ENCODE measurements at places on chromosomes 11 and 22.

DNA sequence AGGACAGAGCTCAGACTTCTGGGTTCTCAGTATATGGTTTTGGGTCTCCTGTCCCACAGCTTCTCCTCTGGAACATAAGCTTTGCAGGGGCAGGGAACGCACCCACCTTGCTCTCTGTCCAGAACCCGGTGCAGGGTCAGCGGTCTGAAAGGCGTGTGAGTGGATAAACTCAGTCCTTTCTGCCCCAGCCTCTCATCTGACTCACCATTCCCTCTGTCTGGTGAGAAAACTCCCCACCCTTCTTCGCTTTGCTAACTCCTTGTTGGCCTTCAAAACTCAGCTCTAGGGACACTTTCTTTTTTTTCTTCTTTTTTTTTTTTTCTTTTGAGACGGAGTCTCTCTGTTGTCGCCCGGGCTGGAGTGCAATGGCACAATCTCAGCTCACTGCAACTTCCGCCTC is 68.9 kb upstream of the NUP50 start:
- DNase-seq, result no peak

DNA sequence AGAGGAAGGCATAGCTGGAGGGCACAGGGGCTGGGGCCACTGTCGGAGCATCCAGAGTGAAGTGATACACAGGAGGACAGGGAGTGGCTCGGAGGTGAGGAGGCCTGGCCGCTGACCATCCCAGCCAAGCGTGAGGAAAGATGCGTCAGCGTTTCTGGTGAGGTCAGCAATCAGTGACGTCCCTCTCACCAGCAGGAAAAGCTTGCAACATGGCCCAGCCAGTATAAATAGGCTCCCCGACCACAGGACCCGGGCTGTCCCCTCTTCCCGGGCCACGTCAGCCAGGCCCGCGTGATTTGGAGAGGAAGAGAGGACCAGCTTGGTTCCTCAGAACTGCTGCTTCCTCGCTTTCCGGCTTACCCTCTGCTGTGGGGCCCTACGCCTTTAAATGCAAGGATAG is 4.2 kb upstream of the OSM start:
- no peak for DNase-seq

DNA sequence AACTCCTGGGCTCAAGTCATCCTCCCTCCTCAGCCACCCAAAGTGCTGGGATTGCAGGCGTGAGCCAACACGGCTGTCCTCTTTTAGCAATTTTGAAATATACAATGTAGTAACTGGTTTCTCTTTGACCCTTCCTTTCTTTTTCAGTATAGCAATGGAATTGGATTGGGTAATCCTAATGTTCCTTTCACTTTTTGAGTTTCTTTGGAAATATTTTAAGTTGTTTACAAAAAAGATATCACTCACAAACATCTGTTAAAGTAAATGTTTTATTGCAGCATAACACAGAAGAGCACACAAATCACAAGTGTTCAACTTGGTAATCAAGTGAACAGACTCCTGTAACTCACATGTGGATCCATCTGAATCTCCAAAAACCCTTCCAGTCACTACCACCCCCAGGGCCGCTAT is 44.6 kb upstream of the EP300 start:
- no peak for DNase-seq

- DNase-seq, result no peak
These were observed 469 bp downstream of the ZBED5 start for GRCh38 chr11:10857459-10857708.

- DNase-seq, result no peak
These were observed 127.1 kb downstream of the KCNQ1OT1 start for GRCh38 chr11:2572491-2573239.

GRCh38 chr11:64868904-64869570 is 9.4 kb downstream of the EHD1 start:
- peak; percentile 50 for DNase-seq

DNA sequence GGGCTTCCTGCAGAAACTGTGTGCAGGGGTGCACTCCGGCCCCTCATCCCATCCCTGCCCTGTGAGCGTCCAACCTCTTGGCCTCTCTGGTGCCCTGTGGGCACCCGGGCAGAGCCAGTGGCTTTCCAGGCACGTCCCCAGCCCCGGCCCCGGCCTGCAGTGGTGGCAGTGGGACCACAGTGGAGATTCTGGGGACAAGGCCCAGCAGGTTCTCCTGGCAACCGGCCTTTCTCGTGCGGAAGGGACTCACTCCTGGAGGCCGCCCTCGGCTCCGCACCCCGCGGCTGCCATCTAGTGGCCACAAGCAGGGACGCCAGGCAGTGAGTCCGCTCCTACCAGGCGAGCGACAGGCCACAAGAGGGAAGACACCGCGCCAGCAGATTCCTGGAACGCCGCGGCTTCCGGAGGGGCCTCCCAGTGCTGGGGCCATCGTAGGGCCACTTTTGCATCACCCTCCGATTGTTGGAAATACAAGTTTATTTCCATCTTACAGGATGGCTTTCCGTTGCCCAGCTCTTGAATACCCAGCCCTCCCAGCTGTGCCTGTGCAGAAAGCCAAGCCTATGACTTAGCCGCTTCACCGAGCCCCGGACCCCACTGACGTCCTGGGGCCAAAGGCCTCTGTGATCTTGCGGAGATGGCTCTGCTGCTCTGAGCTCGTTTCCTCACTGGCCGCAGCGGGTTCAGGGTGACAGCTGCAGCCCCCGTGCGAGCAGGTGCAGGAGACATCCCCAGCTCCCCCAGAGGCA is 357.3 kb downstream of the CTTN start:
- peak; percentile 70 for DNase-seq

DNA sequence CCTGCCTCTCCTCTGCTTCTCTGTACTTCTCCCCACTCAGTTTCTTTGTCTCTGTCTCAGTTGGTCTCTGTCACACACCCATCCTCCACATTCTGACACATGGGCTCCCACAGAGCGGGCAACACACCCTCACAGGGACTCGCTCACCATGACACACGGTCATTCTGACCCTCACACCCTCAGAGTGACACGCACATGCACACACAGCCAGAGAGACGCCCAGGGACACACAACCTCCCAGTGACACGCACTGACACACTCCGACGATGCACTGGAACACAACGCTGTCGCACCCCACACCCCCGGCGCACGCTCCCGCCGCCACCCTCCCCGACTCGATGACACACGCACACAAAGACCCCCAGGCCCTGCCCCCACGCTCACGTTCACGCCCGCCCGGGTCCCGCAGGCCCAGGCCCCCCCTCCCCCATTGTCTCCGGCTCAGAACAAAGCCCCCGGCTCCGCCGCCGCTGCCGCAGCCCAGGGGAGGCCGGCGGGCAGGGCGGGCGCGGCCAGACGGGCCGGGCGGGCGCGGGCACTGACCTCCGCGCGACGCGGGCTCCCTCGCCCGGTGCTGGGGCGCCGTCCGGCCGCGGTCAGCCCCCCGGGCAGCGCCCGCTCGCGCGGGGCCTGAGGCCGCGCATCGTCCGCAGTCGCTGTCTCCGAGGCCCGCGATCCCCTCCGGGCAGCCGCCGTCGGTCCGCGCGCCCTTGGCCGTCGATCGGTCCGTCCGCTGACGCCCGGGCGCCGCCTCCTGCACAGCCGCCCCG is 404 bp downstream of the DCHS1 start:
- DNase-seq, result no peak

DNA sequence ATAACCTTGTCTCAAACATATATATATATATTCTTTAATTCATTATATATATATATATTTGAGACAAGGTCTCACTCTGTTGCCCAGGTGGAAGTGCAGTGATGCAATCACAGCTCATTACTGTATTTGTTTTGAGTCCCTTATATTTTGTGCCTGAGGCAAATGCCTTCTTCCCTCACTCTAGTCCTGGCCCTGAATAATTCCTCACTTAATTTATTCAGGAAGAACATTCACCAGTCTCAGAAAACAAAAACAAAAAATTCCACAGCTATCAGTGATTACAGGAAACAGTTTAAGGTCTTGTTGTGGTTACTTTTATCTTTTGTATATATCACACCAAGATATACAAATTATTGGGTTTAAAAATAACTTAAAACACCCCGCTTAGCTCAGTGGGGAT is 155.7 kb downstream of the CWF19L2 start:
- no peak for DNase-seq

DNA sequence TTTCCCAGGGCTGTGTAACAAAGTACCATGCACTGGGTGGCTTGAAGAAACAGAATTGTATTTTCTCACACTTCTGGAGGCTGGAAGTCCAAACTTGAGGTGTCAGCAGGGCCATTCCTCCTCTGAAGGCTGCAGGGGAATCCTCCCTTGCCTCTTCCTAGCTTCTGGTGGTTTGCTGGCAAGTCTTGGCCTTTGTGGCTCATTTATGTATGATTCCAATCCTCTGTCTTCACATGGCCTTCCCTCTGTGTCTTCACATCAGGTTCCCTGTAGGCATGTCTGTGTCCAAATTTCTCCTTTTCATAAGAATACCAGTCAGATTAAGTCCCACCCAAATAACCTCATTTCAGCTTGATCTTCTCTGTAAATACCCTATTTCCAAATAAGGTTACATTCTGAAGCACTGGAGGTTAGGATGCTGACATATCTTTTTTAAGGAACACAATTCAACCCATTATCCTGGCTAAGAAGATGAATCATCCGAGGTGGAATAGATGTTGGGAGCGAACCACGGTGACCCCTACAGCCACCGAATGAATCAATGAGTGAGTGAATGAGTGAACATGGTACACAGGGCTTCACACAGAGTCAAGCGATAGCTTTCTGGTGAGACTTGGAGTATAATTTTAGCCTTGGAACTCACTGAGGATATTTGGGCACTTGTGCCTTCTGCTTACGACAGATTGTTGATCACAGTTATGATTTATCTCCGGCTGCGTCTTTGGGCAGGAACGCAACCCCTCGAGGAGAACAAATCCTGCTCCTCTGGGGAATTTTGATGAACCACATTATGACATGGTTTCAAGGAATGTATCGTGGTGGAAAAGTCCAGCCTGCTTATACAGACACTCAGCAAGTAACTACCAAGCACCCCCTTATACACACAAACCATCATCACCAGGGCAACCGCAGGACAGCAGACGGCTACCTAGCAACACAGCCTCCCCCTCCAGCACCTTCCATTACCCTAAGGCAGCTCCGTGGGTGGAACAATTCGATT is 34.3 kb upstream of the MICAL2 start:
- DNase-seq, result no peak

GRCh38 chr11:38718049-38718448 is 2120.0 kb upstream of the RAG2 start:
- DNase-seq, result no peak

DNA sequence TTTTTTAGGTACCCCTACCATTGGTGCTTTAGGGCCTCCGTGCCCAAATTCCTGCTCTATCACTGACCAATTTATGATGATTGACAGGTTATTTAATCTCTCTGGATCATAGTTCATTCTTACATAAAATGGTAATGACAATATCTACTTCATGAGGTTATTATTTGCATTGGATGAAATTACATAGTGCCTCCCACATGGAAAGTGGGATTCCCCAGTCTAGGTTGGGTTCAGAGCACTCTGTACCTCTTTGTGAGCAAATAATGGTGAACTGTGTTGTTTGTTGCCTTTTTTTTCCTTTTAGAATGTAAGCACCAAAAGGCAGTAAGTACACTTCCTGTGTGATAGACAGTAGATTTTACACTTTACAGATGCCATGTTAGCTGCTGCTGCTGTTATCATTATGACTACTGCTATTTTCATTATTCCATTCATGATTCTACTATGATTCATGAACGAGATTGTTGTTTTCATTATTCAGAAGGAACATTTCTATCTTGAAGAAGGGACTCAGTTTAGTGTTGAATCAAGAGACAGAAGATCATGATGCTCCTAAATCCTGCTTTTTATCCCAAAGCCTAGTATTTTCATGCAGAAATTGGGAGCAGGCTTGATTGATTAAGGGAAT is 100.8 kb downstream of the ALX4 start:
- peak; percentile 43 for DNase-seq

DNA sequence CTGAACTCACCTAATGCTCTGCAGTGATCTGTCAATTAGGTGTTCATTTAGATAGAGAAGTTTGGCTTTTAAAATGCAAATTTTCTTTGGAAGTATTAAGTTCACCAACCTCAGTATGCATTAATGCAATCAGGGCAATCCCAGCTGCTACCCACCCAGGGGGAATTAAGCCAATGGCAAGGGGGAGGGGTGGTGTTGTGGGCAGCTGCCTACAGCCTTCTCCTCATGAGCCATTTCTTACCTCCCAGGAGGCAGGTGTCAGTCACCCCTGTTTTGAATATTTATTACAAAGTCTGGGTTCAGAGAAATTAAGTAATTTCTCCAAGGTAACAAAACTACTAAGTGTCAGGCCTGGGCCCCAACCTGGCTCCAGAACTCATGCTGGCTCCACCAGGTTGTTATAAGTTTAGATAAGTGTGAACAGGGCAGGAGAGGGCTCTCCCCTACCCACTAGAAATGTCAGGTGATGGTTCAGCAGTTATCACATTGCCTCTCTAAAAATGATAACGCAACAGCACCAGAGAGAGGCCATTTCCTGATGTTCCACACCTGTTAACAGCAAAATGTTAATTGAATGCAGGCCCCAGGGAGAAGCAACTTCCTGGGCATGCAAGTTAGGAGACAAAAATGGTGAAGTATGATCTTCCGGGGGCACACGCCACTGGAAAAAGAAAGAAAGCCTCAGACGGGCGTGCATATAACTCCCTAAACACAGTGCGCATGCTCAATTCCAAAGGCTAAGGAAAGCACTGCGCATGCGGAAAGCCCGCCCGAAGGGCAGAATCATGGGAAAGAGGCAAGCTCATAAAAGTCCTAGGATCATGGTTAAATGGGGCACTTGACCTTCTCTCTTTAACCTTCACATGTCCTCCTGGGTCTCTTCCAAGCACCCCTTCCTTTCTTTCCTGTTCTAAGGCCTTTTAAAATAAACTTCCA is 35.4 kb upstream of the GNAZ start:
- no peak for DNase-seq

DNA sequence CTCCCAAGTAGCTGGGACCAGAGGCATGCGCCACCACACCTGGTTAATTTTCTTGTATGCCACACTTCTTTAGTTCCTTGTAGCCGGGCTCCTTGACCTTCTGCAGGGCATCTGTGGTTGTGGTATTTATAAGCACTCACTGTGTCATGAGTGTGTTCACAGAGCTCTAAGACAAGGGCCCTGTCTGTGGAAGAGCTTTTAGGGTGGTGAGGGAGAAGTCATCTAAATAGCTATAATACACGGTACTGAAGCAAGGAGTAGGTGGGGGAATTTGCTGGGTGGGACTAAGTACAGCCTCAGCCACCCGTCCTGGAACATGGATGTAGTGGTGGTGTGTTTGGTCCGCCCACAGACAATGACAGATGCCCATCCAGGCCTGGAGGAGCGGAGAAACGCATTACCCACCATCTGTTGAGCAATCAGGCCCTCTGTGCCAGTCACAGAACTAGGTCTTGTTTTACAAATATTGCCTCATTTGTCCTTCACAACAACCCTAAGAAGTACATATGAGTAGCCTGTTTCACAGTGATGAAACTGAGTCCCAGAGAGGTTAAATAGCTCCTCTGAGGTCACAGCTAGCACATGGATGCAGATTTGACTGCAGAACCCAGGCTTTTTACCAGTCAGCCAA is 10.1 kb downstream of the ACO2 start:
- no peak for DNase-seq

DNA sequence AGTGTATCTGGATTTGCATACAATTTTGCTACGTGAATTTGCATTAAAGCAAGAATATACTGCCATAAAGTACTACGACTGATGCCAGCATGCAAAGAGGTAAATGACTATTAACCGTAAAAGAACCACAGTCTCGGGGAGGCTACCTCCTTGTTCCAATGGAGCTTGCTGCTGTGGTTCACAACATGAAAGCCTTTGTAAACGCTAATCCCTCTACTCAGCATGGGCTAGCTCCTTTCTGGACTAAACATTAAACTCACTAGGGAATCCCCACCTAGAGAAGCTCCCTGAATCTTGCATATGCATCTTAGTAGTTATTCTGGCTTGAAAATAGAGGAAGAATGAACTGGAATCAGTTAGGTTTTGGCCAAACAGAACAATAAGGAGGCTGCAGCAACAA is 60.5 kb upstream of the ARHGAP32 start:
- no peak for DNase-seq

All from activated CD4-positive, alpha-beta T cell treated with anti-CD3 and anti-CD28 coated beads, Interleukin-2, amount 50 U/mL, for 16 hours (primary cell).